ENCODE measurements at places on chromosomes 2 and 18. TPM values are rescaled to one million over a fixed set of nuclear protein-coding genes. Genes with fewer than 3 reads are reported as not detected.

DNA sequence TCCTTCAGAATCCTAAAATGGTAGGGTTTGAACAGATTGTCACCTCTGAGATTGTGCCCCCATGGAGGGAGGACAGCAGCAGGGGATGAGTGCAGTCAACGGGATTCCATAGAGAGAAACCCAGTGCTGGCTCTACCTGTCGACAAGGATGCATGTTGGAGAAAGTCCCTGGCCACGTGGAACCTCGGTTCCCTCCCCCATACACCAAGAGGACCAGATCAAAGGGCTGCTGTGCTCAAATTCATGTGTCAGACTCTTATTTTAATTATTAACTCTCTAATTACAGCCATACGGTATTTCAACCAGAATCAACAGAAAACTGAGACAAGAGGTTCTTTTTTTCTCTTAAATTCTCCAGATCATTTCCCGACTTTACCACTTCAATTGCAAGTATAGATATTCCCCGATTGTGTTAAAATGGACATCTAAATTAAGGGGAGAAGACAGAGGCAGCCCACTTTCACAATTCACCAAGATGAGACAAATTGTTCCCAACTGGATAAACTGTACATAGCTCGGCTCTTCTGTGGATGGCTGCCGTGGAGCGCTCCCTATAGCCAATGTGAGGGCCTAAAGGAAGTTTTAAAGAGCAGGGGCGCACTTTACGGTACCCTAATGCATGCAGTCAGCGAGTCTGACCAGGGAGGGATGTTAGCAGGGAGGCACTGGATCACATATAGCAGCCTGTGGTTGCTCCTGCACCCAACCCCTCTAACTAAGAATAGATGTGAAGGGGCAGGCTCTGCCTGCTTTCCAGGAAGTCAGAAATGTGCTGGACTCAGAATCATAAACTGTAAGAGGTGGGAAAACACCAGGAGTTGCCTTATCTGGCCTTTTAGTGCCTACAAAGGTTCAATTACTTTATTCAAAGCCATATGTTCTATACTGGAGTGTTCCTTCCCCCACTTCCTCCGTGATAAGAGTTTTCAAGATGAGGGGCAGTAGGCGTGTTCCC is 123.1 kb downstream of the CACNB4 start:
- DNase-seq: peak; percentile 50

Gene HOXD12
- polyA plus RNA-seq: not detected

Gene UPP2
- 0.04 TPM for polyA plus RNA-seq

GRCh38 chr2:10934979-10935350 is 23.2 kb downstream of the KCNF1 start:
- no peak for DNase-seq

DNA sequence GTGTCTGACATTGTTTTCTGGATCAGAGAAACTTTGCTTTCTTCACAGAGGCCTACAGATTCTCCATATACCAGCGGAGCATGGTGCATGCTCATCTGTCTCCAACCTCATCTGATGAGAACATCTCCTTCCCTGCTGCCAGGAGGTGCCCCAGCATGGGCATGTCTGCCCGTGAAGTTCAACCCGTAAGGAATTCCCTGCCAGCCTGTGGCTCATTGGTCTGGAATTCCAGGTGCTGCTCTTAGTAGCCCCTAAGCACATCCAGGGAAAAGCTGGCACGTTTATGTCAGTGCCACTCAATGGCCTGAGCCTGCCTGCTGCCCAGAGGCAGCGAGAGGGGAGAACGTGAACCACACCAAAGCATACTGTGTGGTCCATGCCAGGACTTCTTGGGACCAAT is 1.7 kb upstream of the SP100 start:
- no peak for DNase-seq

DNA sequence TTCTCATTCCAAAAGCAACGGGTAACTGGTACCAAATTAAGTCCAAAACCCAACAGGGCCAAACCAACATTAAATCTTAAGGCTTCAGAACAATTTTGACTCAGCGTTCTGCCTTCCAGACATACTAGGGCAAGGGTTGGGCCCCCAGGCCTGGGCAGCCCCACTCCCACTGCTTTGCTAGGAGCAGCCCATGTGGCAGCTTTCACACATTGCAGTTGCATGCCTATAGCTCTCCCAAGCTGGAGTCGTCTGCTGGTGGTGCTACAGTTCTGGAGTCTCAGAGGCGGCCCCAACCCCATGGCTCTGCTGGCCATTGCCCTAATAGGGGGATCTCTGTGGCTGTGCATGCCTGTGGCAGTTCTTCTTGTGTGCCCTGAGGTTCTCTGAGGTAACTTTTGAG is 37.6 kb upstream of the CD226 start:
- no peak for DNase-seq

GRCh38 chr2:180707175-180707883 is 273.1 kb upstream of the UBE2E3 start:
- DNase-seq: no peak

- DNase-seq: peak; percentile 21
These were observed 33.5 kb downstream of the POLE4 start for GRCh38 chr2:74991977-74992376.

Gene ECEL1
- polyA plus RNA-seq: 1.1 TPM

DNA sequence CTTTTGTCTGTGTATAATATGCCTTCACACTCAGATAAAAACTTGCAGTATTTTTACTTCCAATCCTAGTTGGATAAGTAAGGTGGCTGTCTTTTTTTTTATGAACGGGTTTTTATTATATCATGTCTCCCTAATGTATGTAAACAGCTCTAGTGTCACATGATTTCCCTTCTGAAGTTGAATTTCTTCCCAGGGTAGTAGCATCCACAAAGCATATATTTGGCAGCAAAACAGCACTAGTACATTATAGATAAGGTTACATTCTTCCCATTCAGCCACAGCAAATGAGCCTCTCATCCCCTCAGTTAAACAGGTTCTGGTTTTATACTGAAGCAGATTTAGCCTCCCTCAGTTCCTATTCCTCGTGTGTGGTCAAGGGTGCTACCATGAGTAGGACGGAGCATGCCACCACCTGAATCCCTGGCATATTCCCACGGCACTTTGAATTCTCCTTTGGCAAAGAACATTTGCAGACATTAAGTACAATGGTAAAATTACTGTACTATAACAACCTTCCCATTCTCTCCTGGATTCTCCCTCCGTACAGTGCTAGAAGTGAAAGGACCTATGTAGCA is 15.4 kb upstream of the DTNA start:
- DNase-seq: peak; percentile 27

DNA sequence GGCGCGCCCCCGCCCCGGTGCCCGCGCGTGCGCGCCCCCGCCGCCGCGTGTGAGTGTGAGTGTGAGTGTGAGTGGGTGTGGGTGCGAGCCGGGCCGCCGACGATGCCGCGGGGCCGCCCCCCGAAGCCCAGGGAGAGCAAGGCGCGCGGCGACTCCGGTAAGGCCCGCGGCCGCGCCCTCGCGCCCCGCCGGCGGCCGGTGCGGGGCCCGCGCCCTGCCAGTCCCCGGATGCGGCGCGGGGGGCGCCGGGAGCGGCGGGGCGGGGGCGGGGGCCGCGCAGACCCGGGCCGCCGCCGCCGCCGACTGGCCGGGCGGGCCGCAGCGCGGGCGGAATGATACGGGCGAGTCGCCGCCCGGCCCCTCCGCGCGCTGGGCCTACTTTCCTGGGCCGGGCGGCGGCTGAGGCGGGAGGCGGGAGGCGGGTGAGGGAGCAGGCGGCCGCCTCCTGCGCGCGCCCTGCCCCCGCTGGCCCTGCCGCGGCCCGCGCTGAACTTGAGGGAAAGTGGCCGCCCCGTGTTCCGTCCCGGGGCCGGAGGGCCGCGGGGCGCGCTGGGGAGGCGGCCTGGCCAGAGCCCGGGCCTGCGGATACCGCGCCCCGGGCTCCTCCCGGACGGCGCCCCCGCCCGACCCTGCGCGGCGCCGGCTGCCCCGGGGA is at the start of gene ZNF236:
Gene ZNF236, plus strand, starts transcription at position 52 of the 655 bp plus-strand sequence. Its CDS starts 51 bp downstream, at position 103.
- DNase-seq: peak; percentile 67

Gene CGREF1
- 11.5 TPM for polyA plus RNA-seq

DNA sequence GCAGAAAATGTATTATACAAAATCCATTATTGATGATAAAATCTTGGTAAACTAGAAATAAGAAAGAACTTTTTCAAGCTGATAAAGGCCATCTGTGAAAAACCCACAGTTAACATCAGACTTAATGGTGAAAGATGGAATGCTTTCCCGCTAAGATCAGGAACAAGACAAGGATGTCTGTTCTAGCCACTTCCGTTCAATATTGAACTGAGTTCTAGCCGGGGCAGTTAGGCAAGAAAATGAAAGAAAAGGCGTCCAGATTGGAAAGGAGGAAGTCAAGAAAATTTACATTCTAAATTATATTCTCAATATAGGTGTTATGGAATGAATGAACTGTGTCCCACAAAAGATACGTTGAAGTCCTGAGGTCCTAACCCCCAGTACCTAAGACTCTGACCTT is 39.1 kb upstream of the DTNB start:
- no peak for DNase-seq

DNA sequence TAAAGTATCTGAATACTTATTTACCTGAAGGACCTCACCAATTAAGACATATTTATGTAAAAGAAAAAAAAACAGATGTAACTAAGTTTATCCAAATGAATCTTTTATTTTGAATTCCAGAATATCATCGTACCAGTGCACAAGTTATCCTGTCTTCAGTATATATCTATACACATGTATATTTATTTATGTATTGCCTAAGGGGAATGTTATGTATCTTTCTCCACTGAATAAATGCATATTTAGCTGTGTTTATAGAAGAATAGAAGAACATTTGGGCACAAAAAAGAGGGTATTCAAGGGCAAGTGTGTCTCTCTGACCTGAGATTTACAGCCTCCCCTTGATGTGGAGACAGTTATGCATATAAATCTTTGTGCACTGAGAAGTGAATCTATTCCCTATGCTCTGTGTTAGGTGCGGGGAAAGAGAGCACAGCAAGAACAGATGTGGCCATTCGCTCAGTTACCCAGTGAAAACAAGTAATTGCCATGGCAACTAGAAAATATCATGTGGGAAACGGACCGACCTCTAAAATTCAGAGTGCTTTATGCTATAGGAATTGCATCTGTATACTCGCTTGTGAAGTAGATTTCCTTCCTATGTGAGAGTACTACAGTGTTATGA is 39.5 kb upstream of the ASXL3 start:
- DNase-seq: no peak

DNA sequence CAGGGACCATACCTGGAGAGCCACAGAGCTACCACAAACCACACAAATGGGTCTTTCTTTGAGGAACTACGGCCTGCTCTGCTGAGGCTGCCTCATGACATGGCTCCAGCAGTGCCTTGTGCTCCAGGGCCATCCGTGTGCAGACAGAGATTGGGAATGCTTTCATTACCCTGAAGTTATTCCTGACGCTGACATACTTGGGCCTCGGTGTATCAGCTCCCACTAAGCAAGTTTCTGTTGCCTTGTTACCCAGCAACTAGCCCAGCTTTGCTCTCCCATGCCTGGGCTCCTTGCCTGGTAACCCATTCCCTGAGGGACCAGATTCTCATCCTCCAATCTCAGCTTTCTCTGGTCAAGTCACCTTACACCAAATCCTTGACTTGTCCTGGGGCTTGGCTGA is 80.3 kb upstream of the FZD7 start:
- no peak for DNase-seq

- DNase-seq: no peak
These were observed 60.1 kb downstream of the LIMS1 start for GRCh38 chr2:108594132-108594981.

Gene MCEE
- 26.0 TPM for polyA plus RNA-seq

GRCh38 chr18:80231151-80231550 is 16.2 kb downstream of the PARD6G start:
- no peak for DNase-seq

DNA sequence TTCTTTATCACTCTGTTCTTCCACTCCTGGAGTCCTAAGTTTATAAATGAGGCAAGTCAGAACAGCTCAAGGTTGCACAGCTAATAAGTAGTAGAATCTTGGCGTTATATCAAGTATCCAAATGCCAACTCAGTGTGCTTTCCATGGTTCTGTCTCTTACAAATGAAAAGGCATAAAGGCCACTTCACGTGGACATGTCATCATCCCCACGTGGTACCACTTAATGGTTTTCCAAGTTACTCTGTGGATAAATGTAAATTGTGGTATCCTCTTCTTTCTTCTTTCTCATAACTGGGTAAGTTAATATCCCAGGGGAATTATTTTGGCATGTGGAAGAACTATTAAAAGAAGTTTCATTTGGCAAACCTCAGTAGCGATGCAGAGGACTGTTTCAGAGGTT is 131.5 kb upstream of the L3MBTL4 start:
- no peak for DNase-seq

Gene GAREM2
- polyA plus RNA-seq: 2.4 TPM

DNA sequence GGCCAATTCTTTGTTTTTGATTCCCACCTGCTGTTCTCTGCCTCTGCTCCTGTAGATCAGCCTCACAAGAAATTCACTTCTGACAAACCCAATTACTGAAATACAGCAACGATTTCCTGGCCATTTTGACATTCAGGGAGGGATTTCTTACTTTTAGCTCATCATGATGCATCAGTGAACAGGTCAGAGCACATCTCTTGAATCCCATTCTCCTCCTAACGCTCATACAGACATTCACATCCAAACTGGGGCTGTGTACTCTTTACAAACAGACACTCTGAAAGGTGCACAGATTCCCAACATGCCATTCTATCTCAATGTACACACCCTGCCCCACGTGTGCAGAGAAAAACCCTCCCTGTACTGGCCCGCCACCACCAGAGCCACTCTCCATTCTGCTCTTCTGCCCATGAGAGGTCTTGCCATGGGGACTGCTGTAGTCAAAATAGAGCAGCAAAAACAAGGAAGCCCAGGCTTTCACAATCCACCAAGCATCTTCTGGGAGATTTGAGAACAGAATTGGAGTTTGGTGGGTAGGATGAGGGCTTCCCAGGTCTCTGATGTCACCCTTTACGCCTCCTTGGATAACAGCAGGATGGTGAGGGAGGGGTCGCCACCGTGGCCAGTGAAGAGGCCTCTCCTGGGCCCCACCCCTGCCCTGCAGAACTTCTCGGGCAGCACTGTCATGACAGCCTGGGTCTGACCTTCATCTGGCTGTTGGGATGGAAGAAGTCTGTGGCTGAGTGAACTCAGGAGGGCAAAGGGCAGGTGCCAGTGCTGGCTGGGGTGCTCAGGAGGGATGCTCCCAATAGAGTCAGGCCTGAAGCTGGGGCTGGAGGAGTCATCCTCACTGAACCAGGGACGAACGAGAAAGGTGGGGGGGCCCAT is 41.9 kb upstream of the ZFP36L2 start:
- DNase-seq: no peak

GRCh38 chr2:70817284-70817954 is 3.0 kb downstream of the CLEC4F start:
- DNase-seq: no peak

GRCh38 chr18:74733598-74733997 is 135.9 kb downstream of the ZNF407 start:
- peak; percentile 91 for DNase-seq

DNA sequence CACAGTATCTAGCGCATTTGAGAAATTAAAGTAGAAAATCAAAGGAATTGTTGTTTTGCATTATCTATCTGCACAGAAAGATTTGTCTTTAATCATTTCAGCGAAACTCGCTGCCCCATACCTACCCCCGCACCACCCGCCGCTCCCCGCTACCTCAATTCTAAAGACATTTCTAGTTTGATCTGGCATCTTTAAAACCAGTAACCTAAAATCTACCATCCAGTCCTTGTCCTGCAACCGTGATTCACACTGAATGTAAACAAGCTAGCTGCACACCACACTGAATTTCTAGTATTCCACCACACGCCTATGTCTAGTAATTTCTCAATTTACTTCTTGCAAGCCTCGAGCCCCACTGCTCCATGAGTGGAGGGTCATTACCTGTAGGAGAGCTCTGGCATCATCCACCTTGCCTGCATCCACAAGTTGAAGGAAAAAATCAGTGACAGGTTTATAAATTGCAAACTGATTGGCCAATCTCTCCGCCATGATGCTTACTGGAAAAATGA is 60.1 kb downstream of the ABCG8 start:
- DNase-seq: no peak
